Esophagus muscularis mucosa (tissue), 4 donors: ENCODE measurements at places on chromosomes 6 and 20. TPM values are rescaled to one million over a fixed set of nuclear protein-coding genes. Genes with fewer than 3 reads are reported as not detected.

EMILIN3 gene
- 5.6 TPM for total RNA-seq

CRIP3 gene
- total RNA-seq, result not detected

TAGAP gene
- 1.5 TPM for total RNA-seq

ASIP gene
- not detected for total RNA-seq

LAMA2 gene
- 115 TPM for total RNA-seq

C6orf52 gene
- not detected for total RNA-seq

- no peaks in the 10 kb centered on the region for H3K4me1 ChIP-seq
- no peaks in the 10 kb centered on the region for H3K27me3 ChIP-seq
- no peak for DNase-seq
- H3K4me3 ChIP-seq, result no peak overlapping the region
- no peak overlapping the region for H3K27ac ChIP-seq
Measured at GRCh38 chr20:24745206-24745605, 203.9 kb upstream of the CST7 start.

DNA sequence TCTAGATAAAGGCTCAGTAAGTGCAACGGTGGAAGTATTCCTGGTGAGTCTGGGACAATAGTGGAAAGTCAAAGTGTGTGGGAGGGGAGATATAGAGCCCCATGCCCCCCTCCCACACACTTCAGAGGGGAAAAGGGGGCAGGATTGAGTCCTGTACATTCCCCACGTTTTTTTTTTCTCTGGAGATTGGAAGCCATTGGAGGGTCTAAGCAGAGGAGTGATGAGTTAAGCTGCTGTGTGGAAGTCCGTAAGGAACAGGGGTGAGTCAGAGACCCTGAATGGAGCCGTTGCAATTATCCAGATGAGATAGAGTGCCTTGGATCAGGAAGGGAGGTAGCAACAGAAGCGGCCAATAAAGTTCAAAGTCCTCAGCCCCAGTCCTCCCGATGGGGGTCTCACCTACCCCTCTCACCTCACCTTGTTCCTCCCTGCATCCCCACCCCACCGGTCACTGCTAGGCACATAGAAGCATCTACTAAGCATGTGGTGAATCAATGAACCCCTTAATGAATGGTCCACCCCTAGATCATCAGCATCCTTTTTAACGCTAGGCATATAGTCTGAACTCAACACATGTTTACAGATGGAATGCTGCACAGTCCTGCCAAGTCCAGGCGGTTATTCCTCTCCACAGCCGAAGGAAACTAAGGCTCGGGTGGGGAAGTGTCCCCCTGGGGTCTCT, 662 bp upstream of the SLC9A8 start:
- H3K4me1 ChIP-seq, result peaks cover 19% of the 10 kb centered on the region
- no peaks in the 10 kb centered on the region for H3K27me3 ChIP-seq
- peaks cover 23% of the 10 kb centered on the region for H3K36me3 ChIP-seq
- peak overlapping the region; percentile 95 for H3K27ac ChIP-seq
- no peak for DNase-seq

DNA sequence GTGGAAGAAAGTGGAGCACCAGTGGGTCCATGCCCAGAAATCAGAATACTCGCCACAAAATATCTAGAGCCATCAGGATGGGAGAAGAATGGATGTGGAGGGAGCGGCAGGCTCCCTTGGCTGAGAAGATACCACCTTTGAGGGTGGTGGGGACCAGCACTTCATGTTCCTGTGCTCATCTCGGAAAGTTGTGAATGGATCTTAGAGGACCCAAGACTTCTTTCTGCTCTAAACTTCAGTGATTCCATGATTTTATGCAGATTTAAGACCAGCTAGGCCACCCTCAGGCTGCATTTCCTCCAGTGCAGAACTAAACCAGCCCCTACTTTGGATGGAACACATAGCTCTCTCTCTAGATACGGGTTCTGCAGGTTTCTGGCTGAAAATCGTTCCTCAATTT, 416.5 kb downstream of the CDC5L start:
- H3K4me3 ChIP-seq, result no peak overlapping the region
- no peaks in the 10 kb centered on the region for H3K27me3 ChIP-seq
- no peak overlapping the region for H3K27ac ChIP-seq
- no peak for DNase-seq
- H3K36me3 ChIP-seq, result no peaks in the 10 kb centered on the region
- peaks cover 9% of the 10 kb centered on the region for H3K4me1 ChIP-seq

- H3K27ac ChIP-seq, result peak overlapping the region; percentile 97
- peaks cover 91% of the 10 kb centered on the region for H3K4me1 ChIP-seq
- no peaks in the 10 kb centered on the region for H3K27me3 ChIP-seq
Measured at GRCh38 chr6:7143476-7143974, 35.8 kb downstream of the RREB1 start.

GRCh38 chr6:134457941-134458340, 140.0 kb upstream of the SGK1 start:
- H3K4me1 ChIP-seq, result no peaks in the 10 kb centered on the region
- no peak overlapping the region for H3K4me3 ChIP-seq
- no peak overlapping the region for H3K27ac ChIP-seq
- H3K36me3 ChIP-seq, result no peaks in the 10 kb centered on the region
- no peak for DNase-seq
- H3K27me3 ChIP-seq, result no peaks in the 10 kb centered on the region

GRCh38 chr6:2230659-2231277, 14.6 kb downstream of the GMDS start:
- H3K27ac ChIP-seq, result no peak overlapping the region
- no peak overlapping the region for H3K4me3 ChIP-seq
- H3K4me1 ChIP-seq, result no peaks in the 10 kb centered on the region
- no peak for DNase-seq
- no peaks in the 10 kb centered on the region for H3K36me3 ChIP-seq
- no peaks in the 10 kb centered on the region for H3K27me3 ChIP-seq
